Activated naive CD4-positive, alpha-beta T cell treated with anti-CD3 and anti-CD28 coated beads for 36 hours (primary cell): ENCODE measurements at places on chromosomes 6 and 20. TPM values are rescaled to one million over a fixed set of nuclear protein-coding genes. Genes with fewer than 3 reads are reported as not detected.

The HAO1 gene
- not detected for total RNA-seq

The MYB gene
- 15.9 TPM for total RNA-seq

The ZNF165 gene
- total RNA-seq = 6.1 TPM

The FOXS1 gene
- total RNA-seq = not detected

The BPIFB2 gene
- total RNA-seq = not detected

DNA sequence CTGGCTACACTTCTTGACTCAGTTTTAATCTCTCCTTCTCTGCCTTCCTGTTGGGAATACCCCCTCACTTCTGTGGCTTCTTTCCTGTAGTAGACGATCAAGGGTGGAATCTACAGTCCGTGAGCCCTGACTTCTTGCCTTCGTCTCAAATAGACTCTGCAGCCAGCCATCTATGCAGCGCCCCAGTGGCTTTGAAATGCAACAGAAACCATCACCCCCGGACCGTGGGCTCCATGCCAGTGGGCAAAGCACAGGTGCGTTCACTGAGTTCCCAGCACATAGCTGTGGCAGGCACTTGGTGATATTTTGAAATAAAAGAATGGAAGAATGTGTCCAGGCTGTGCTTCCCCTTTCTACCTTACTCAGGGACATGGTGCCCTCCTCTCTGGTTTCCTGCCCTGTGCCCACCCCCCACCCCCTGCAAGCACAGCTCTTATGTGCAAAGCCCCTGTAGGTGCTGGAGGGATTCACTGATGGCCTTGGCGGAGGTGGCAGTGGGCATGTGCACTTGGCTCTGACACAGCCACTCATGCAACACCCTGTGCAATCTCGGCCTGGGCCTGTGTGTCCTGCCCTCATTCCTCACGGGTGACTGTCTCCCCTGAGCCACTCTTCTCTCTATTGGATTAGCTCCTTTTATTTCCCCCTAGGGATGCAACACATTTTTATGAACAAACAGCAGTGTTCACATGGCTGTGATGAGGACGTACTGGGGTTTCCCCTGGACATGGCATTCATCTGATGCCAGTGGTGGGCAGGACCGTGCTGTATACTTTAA lies 5.5 kb upstream of the CDSN start:
- H3K4me3 ChIP-seq = no peak overlapping the region
- H3K27ac ChIP-seq = no peak overlapping the region
- no peak for DNase-seq
- peaks cover 5% of the 10 kb centered on the region for H3K4me1 ChIP-seq

DNA sequence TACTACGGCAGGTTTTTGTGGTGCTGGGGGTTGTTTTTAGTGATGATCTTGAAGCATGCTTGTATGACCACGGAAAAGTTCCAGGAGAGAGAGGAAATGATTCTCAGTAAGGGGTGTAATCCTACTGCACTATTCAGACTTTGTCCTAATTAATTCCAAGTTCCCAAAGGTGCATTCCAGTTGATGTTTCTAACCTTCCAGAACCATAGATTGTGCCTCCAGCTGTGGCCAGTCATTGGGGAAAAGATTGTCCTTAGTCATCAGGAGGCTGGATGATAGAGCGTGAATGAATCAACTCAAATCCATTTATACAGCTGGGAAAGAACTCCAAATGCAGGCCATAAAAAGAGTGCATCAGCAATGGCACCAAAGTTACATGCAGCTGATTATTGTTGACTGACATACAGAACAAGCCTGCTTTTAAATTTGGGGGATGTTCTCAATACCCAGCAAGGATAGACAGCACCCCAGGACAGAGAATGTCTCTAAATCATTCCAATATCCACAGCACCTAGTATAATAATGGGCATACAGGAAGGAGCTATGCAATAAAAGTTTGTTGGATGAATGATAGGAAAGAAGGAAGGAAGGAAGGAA lies 27.8 kb upstream of the PKHD1 start:
- no peak overlapping the region for H3K4me3 ChIP-seq
- no peaks in the 10 kb centered on the region for H3K4me1 ChIP-seq
- H3K36me3 ChIP-seq = no peaks in the 10 kb centered on the region
- H3K27ac ChIP-seq = no peak overlapping the region
- DNase-seq = no peak
- H3K27me3 ChIP-seq = peaks cover 10% of the 10 kb centered on the region

DNA sequence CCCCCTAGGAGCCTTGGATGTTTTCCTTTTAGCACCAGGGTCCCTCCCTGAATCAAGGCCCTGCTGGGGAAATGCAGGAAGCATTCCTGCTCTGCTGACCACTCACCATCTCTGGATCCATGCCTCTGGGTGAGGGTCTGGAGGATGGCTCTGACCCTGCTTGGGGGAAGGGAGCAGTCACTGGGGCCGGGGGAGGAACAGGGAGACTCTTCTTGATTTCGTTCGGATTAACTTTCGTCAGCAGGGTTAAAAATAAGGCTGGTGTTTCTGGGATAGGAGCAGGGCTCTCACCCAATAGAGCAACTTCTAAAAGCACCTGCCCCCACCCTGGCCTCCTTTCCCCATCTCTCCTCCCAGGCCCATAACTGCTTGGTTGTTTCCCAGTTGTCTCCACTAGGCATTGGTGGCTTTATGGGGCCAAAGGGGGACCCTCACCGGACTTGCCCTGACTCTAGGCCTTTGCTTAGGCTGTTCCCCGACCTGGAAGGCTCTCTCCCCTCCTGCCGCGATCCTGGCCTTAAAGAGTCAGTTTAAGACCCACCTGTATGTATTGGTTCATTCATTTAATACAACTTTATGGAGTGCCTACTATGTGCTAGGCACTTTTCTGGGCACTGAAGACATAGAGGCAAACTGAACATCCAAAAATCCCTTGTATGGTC lies 63.0 kb downstream of the JPH2 start:
- H3K27ac ChIP-seq = no peak overlapping the region
- H3K36me3 ChIP-seq = no peaks in the 10 kb centered on the region
- DNase-seq = no peak
- peaks cover 4% of the 10 kb centered on the region for H3K27me3 ChIP-seq
- no peak overlapping the region for H3K4me3 ChIP-seq

DNA sequence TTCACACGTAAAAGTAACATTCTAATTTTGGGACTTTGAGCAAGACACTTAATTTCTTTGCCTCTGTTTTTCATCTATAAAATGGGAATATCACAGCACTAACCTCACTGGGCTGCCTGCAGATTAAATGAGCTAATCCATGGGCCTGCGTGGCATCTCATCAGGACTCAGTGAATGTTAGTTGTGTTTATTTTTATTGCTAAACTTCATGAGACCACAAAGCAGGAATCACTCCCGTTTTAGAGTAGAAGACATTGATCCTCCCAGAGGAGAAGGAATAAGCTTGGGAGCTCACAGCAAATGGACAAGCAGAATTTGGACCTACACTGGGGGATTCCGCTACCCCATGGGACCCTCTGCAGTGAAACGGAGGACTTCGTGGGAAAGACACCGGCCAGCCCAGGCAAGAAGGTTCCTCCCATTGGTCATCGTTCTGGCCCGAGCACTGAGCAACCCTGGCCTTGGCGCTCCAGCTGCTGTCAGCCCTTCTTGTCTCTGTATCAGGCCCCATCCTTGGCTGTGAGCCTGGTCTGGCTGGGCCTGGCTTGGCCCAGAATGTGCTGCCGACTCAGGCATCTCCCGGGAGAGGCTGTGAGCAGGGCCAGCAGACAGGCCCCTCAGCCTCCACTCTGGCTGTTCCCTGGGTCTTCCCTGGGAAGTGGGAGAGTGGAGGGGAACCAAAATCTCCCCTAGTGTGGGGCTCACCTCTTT lies 79.8 kb downstream of the NFATC2 start:
- no peaks in the 10 kb centered on the region for H3K27me3 ChIP-seq
- no peak for DNase-seq

GRCh38 chr20:3995067-3995748 lies 20.1 kb downstream of the RNF24 start:
- peak; percentile 34 for DNase-seq
- peaks cover 1% of the 10 kb centered on the region for H3K36me3 ChIP-seq
- no peaks in the 10 kb centered on the region for H3K27me3 ChIP-seq
- peaks cover 46% of the 10 kb centered on the region for H3K4me1 ChIP-seq

DNA sequence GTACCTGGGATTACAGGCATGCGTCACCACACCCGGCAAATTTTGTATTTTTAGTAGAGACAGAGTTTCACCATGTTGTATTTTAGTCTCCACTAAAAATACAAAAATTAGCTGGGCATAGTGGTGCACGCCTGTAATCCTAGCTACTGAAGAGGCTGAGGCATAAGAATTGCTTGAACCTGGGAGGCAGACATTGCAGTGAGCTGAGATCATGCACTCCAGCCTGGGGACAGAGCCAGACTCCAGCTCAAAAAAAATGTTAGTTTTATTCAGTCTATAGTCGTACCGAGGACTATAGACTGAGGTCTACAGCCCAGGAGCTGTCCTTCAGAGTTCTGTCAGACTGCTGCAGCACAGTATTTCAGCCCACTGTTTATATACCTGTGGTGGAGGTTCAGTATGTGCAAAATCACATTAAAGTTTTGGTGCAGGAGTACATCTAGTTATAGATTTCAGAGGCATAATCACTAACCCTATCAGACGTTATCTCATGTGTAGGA lies 3.6 kb upstream of the CASP8AP2 start:
- H3K27me3 ChIP-seq = no peaks in the 10 kb centered on the region
- no peak overlapping the region for H3K4me3 ChIP-seq
- no peak for DNase-seq
- H3K4me1 ChIP-seq = peaks cover 9% of the 10 kb centered on the region
- peaks cover 6% of the 10 kb centered on the region for H3K36me3 ChIP-seq

- no peak overlapping the region for H3K4me3 ChIP-seq
- no peak overlapping the region for H3K27ac ChIP-seq
- no peaks in the 10 kb centered on the region for H3K36me3 ChIP-seq
- peaks cover 8% of the 10 kb centered on the region for H3K4me1 ChIP-seq
These were observed 4.2 kb upstream of the TTPAL start for GRCh38 chr20:44471481-44471882.

DNA sequence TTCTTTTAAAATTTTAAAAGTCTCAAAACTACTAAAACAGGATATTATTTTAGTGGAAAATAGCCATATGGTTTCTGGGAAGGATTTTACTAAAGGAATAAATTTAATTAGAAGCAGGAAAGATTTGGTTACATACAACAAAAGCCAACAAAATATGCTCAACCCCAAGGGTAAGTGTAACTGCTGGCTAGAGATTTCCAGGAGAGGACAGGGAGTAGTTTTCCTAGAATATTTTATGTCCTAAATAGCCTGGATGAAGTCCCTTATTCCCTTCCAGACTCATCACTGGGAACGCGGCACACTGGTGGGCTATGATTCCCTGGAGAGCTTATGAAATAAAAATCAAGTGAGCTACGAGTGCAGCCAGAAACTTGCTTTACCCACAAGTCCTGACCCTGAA lies 66.6 kb downstream of the SGK1 start:
- no peak overlapping the region for H3K27ac ChIP-seq
- peaks cover 44% of the 10 kb centered on the region for H3K4me1 ChIP-seq
- peaks cover 3% of the 10 kb centered on the region for H3K36me3 ChIP-seq
- DNase-seq = no peak
- no peak overlapping the region for H3K4me3 ChIP-seq

DNA sequence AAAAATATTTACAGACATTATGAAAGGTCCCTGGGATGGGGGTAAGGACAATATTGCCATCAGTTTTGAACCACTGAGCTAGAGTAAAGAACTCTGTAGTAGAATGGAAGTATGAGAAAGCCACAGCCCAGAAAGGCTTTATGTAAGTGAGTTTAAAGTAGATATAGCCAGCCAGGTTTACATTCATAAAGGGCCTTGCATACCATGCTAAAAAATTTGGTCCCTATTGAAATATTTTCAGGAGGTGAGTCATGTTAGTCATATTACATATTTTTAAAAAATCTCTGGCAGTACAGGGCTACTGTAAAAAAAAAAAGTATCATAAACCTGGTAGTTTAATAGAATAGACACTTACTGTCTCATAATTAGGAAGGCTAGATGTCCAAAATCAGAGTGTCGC lies 3.5 kb downstream of the ZKSCAN8 start:
- peaks cover 33% of the 10 kb centered on the region for H3K36me3 ChIP-seq
- H3K4me3 ChIP-seq = no peak overlapping the region
- no peak overlapping the region for H3K27ac ChIP-seq
- no peaks in the 10 kb centered on the region for H3K27me3 ChIP-seq
- no peak for DNase-seq

GRCh38 chr6:144285548-144285797 lies 338 bp downstream of the UTRN start:
- peaks cover 12% of the 10 kb centered on the region for H3K4me1 ChIP-seq
- DNase-seq = no peak
- no peaks in the 10 kb centered on the region for H3K36me3 ChIP-seq
- H3K27ac ChIP-seq = no peak overlapping the region
- peak overlapping the region; percentile 86 for H3K4me3 ChIP-seq

GRCh38 chr20:52655395-52655794 lies 316.8 kb upstream of the TSHZ2 start:
- no peak overlapping the region for H3K27ac ChIP-seq
- no peak overlapping the region for H3K4me3 ChIP-seq
- peaks cover 9% of the 10 kb centered on the region for H3K4me1 ChIP-seq
- no peaks in the 10 kb centered on the region for H3K36me3 ChIP-seq
- no peak for DNase-seq

DNA sequence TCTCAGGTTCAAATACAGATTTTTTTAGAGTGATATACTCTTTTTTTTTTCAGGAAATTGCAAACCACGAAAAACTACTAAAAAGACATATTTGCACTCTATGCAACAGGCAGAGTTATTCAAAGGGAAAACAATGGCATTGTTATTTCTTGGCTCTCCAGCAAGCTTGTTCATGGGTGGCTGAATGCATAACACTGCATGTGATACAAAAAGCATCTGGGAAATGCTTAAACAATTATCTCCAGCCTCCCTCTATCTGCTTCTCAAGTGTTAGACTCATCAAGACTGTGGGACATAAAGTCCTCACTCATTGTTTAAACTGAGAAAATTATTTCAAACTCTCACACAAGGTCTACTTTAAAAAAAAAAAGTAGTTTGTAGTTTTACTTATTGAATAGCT lies 7.3 kb upstream of the COL12A1 start:
- H3K4me1 ChIP-seq = peaks cover 13% of the 10 kb centered on the region
- H3K4me3 ChIP-seq = no peak overlapping the region
- no peak for DNase-seq
- no peak overlapping the region for H3K27ac ChIP-seq
- H3K36me3 ChIP-seq = no peaks in the 10 kb centered on the region

DNA sequence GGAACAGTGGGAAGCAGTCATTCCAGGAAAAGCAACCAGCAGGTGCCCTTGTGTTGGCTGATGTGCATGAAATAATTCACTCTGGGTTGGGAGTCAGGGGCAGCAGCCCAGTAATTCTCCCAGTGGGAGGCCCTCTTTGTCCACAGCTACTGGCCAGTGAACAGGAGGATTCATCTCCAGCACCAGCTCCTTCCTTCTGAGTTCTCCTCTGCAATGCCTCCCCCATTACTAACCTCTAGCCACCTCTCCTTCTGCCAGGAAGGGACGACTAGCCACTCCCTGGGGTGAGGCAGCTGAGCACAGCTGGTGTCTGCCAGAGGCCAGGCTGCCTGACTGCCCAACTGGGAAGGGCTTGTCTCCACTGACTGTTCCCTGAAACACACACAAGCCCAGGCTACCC lies 12.5 kb upstream of the R3HDML start:
- no peak for DNase-seq
- H3K4me1 ChIP-seq = no peaks in the 10 kb centered on the region
- no peak overlapping the region for H3K4me3 ChIP-seq
- no peak overlapping the region for H3K27ac ChIP-seq
- no peaks in the 10 kb centered on the region for H3K36me3 ChIP-seq
- H3K27me3 ChIP-seq = no peaks in the 10 kb centered on the region

- H3K27me3 ChIP-seq = no peaks in the 10 kb centered on the region
- H3K27ac ChIP-seq = no peak overlapping the region
- DNase-seq = no peak
- H3K36me3 ChIP-seq = no peaks in the 10 kb centered on the region
These were observed 726.6 kb upstream of the POU3F2 start for GRCh38 chr6:98107801-98108200.
